T-helper 17 cell (primary cell): ENCODE measurements at places on chromosomes 6 and 20.

- no peak for DNase-seq
Measured at GRCh38 chr6:3948866-3949265, 99.7 kb downstream of the FAM50B start.

GRCh38 chr6:47681201-47681990, 17.0 kb upstream of the ADGRF4 start:
- no peak for DNase-seq

- no peak for DNase-seq
Measured at GRCh38 chr6:140032189-140032588, 657.7 kb upstream of the CITED2 start.

DNA sequence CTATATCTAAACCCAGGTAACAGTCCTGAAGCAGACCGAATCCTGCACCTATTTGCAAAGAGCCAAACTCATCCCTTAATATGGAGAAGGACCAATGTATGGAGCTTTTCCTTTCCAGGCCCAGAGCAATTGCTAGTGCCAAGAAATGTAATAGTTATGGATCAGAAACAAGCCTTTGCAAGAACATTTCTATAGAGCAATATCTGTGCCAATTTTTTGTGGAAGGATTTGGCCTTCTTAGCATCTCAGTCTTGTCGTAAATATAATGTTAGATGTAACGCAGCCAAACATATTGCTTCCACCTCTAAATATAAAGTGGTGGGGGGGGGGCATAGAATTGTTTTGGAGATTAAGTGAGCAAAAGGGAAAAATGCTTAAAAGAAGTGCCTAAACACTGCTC, 2.7 kb downstream of the KIAA0408 start:
- no peak for DNase-seq

DNA sequence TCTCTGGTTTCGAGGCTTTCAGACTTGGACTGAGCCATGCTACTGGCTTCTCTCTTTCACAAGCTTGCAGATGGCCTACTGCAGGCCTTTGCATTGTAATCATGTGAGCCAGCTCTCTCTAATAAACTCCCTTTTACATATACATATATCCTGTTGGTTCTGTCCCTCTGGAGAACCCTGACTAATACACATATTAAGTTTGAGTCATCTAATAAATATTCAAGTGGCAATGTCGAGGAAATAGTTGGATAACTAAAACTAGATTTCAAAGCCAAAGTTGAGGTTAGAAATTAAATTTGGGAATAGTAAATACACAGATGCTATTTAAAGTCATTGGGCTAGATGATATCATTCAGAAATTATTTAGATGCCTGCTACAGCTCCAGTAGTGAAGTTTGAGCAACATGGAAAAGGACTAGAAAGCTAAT, 1343.4 kb downstream of the GRIK2 start:
- no peak for DNase-seq

GRCh38 chr6:17225767-17226630, 55.2 kb upstream of the RBM24 start:
- DNase-seq = no peak
